ENCODE measurements at places on chromosomes 11 and 22.

- peak; percentile 2 for DNase-seq
Measured at GRCh38 chr11:84384731-84385130, 1098.6 kb upstream of the CCDC90B start.

DNA sequence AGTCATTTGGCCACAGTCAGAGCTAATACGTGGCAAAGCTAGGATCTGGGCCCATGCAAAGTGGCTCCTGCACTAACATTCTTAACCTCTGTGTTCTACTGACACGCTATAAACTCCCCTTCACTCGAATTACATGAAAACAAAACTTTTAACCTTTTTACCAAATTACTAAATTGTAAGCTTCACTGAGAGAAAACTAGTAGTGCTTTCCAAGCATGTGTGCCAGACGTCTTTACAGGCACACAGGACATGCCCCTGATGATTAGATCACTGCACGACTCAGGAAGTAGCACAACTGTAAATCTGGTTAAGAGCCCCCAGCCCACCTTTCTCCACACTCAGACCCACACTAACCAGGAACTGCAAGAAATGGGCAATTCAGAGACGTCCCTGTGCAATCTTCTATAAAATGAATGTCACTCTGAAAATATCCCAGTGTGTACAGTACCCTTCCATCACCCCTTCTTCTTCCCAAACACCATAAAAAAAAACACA is 16.1 kb downstream of the PHF21A start:
- DNase-seq: no peak

GRCh38 chr11:102192349-102193066 is 82.3 kb downstream of the YAP1 start:
- no peak for DNase-seq

GRCh38 chr22:30444632-30445437 is 19.3 kb downstream of the MTFP1 start:
- DNase-seq: no peak

DNA sequence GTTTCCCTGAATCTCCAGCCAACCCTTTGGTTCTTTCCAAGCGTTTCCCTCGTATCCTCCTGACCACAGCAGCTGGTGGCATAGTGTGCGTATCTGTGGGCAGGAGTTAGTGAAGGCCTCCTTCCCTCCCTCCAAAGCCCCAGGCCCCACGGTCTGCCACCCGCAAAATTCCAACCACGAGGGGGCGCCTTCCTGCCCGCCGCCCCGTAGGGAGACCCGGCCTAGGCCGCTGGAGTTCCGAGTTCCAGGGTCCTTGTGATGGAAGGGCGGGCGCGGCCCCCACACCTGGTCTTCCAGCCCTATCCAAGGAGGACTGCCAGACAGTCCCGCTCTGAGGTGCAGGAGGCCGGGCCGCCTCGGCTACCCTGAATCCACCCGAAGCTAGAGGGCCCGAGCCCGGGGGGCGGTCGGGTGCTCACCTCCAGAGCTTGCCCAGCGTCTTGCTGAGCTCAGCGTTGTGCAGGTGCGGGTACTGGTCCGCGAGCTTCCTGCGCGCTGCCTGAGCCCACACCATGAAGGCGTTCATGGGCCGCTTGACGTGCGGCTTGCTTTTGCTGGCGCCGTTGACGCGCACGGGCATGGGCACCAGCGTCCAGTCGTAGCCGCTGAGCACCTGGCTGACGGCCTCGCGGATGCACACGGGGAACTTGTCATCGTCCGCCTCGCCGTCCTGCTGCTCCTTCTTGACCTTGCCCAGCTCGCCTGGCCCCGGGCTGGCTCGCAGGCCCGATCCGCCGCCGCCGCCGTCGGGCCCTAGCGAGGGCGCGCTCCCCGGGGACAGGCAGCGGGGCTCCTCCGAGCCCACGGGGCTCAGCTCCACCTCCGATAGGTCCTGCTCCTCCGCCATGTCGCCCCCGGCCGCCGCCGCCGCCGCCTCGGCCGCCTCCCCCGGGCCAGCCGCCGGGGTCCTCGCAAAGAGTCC is 1.2 kb downstream of the SOX10 start:
- no peak for DNase-seq

DNA sequence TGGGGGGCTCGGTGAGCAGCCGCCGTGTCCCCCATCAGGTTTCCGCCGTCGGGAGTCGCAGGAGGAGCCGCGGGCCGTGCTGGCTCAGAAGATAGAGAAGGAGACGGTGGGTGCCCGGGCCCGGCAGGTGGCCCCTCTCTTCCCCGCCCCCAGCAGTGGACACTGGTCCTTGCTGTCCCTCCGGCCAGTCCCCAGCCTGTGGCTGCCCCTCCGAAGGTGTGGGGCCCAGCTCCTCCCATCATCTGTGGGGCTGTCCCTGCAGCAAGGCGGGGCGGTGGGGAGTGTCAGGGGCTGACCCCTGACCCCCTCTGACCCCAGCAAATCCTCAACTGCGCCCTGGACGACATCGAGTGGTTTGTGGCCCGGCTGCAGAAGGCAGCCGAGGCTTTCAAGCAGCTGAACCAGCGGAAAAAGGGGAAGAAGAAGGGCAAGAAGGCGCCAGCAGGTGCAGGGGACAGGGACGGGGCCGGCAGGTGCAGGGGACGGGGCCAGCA is 15.3 kb downstream of the EPS8L2 start:
- DNase-seq: no peak

DNA sequence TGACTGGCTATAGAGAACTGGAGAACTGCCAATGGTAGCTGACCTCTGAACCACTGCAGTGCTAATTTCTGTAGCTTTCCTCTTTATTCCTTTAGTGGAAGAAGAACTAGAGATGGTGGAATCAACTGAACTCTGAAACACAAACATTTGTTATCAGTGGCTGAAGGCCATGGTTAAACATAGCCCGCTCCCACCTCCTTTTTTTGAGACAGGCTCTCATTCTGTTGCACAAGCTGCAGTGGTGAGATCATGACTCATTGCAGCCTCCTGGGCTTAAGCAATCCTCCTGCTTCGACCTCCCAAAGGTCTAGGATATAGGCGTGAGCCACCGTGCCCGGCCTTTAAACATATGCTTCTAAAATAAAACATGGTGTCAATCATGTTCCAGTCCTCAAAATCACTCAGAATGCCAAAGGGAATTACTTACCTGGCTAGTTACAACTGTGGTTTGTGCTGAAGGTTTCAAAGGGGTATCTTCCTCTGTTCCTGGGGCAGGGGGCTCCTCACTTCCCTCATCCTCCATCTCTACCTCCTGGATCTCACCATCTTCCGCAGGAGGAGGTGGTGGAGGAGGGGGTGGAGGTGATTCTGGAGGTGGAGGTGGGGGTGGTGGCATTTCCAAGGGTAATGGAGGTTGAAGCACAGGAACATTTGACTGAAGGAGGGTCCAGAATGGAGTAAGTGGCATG is 9.0 kb upstream of the AGBL2 start:
- DNase-seq: no peak

DNA sequence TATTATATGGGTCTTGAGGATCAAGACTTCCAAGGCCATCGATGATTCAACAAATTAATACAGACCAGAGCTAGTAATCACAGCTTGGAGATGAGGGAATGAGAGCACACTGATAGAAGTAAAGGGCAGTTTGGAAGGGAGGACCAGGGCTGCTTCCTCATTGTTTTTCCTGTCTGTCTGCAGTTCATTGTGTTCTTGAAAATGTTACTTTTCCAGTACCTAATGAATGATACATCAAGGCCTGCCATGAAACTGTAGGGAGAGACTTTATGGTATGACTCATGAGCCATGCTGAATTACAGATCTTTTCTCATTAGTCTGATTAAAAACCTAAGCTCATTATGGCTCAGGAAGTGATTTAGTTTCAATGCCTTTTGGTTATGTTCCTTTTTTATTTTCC is 855.6 kb downstream of the KCNA4 start:
- DNase-seq: no peak
